ENCODE measurements at places on chromosomes 2 and 18.

DNA sequence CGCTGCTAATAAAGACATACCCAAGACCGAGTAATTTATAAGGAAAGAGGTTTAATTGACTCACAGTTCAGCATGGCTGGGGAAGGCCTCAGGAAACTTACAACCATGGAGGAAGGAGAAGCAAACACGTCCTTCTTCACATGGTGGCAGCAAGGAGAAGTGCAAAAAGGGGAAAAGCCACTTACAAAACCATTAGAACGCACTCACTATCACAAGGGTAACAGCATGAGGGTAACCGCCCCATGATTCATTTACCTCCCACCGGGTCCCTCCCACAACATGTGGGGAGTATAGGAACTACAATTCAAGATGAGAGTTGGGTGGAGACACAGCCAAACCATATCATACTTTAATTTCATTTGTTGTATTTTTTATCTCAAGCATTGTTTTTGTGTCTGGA lies 67.5 kb downstream of the ATP9B start:
- no peak for DNase-seq

DNA sequence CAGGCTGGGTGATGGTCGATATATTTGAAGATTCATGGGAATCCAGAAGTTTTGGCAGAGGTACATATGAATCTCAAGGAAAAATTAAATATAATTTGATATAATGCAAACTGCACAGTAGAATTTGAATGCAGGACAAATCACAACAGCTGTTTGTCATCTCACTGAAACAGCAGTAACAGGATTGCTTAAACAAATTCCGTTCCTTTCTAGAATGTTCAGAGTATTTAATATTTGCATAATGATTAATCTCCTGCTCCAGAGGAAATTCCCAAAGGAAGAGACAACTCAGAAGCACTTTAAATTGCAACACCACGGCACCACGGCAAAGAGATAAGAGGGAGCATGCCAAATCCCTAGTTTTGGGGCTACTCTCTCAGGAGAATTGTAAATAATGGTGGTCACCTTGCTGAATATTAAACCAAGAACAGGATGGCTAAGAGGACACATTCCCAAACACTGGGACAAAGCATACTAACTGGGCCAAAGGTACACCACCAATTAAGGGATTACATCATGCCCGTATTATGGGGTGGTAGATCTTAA lies 67.8 kb upstream of the MAP4K3 start:
- DNase-seq: peak; percentile 70

GRCh38 chr2:238854246-238854645 lies 6.4 kb downstream of the TWIST2 start:
- DNase-seq: no peak

DNA sequence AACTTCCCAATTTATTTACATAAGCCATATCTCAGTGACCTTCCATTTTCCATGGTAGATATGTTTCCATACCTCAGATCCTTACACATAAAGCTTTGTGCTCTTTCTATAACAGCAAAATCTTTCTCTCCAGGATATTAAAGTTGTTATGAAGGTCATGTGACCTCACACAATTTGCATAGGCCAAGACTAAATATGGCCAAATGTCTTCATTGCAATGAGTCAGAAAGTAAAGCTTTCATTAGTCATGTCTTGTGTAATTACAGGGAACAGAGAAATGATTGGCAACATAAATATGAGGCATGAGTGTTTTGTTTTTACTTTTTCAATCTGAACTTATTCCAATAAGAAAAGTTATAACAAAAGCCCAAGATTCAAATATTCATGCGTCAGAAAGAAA lies 243.5 kb downstream of the ASXL3 start:
- DNase-seq: peak; percentile 56

GRCh38 chr2:238893349-238894000 lies 45.6 kb downstream of the TWIST2 start:
- no peak for DNase-seq

DNA sequence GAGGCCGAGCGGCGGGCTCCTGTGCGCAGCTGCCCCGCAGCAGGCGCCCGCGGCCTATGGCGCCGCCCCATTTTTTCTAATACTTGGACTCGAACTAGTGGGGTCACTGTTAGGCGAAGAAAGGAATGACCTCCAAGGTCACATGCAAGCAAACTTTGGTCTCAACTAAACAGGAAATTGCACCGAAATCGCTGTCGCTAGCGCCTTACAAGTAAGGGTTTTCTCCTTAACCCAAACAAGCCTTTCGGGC lies 339 bp downstream of the ACAA2 start:
- DNase-seq: peak; percentile 11

Data from stromal cell of bone marrow (primary cell).